ENCODE measurements at places on chromosomes 6 and 20.

DNA sequence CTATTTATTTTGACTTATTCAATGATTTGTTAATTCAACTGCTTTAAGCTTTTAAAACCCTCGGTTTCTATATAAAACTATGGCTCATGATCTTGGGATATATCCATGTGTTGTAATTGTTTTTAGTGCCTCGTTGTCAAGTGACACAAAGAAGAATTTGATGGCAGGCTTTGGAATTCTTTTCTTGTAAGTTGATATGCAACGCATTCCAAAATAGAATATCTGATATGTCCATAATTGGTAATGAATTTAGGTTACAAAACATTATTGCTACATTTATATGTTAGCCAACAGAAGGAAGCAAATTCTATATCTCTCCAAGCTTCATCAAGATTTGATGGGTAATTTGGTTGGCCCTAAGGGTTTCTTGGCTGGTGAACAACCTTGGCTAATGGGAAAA is 220.4 kb upstream of the RIMS1 start:
- no peak for DNase-seq

DNA sequence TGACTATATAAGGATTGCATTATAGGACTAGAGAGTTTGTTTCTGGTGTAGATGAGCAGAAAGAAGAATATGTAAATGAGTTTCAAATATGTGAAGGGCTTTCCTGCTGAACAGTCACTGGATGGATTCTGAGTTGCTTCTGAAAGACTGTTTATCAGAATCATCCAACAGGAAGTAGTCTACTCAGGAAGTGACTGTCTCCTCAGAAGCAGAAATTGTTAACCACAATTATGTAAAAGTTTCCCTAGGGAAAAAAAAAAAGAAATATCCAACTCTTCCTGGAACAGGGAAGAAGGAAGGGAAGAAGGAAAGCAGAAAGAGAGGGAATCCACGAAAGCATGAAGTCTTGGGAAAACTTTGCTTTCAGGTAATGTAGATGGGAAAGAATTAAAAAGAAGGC is 138.9 kb downstream of the TENT5A start:
- DNase-seq = peak; percentile 5

DNA sequence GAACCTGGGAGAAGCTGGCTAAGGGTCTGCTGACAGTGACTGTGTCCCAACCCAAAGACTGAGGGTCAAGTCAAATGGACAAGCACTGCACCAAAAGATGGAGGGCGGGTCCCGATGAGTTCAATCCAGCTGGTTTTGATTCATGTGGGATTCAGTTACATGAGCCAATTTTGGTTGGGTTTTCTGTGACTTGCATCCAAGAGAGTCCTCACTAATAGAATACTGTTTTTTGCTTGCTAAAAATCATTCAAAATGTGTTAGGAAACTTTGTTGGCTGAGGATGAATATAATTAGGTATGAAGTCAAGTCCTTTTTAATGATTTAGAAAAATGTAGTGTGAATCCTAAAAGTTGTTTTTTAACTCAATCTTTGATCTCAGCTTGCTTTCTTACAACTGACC is 323.8 kb upstream of the NOX3 start:
- DNase-seq = no peak

GRCh38 chr6:135096403-135097130 is 41.9 kb upstream of the HBS1L start:
- no peak for DNase-seq

- DNase-seq = no peak
Measured at GRCh38 chr6:45741437-45742171, 274.1 kb downstream of the CLIC5 start.

- DNase-seq = no peak
Measured at GRCh38 chr6:47381036-47381435, 71.3 kb upstream of the TNFRSF21 start.

DNA sequence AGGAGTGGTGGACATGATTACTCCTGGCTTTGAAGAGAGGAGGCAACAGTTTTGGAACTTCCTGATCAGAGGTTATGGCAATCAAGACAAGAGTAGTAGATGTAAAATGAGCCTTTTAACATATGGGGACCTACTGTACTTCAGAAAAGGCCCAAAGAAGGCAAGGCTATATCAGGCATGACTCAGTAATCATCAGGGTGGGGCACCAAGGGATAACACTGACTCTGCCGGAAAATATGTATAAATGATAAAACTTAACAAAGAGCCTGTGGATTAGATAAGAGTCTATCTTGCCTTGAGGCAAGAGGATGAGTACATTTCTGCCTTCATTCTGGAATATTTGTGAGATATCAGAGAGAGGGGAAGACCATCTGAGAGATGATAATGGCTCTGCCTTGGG is 1389.9 kb upstream of the MAP3K7 start:
- DNase-seq = no peak

DNA sequence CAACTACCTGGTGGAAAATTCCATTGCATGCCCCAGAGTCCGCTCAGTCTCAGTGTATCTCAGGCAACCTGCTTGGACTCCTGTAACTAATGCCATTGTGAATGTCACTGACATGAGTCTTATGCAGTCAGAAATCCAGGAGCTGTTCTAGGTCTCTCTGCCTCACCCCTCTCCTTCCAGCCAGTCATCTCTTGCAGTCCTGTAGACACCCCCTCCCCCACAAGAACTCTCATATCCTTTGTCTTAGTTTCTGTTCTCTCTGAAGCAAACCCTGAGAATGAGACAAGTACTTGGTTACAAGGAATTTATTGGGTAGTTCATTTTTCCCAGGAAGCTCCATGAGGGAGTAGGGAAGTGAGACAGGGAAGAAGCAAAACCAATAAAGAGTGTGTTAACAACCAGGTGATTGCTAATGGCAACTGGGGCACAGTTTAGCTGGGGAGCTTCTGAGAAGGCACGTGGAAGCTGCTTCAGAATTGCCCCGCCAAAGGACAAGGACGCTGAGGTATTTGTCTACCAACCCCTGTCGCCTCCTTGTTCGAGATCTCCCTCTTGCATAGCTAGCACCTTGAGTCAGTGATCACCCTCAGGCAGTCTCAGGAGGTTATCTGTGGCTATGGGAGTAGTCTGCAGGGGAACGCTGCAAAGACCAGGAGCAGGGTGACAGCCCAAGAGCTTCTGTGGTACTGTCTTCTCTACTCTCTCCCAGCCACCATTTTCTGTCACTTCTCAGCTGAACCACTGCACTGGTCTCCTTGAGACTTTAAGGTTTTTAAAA is 911.4 kb upstream of the FLRT3 start:
- DNase-seq = no peak

DNA sequence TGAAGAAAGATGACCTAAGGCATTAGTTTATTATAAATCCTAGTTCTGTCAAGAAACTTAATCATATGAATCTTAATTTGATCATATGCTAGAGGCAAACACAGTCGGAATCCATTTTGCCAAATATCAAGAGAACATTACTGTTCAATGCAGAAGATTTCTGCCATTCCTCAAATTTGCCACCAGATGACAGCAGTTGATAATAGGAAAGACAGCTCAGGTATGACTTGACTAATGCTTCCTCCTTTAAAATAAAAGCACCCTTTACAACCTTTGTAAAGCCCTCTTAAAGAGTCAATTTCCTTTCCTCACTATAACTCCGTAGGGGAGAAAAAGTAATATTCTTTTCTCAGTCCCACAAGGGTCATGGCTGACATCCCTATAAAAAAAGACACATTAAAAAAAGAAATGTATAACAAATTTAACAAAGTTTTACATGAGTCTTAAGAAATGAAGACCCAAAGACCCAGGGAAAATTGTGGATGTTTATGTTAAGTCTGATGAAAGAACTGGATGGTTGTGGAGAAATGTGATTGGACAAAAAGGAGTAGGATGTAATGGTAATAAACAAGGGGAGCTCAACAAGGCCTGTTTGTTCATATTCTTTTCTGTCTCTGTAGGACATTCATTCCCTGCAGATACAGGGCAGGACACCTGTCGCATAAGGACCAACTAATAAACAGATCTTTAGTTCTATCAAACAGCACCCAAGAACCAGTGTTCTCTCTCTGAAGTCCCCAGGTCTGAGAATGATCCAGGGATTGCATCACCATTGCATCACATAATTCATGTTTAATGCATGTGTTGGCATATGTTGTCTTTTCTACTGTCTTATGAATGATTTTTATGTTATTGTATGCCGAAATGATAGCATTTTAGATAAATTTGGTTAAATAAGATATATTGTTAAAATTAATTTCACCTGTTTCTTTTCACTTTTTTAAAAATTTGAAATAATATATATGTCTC is 23.0 kb upstream of the IL17A start:
- peak; percentile 44 for DNase-seq

DNA sequence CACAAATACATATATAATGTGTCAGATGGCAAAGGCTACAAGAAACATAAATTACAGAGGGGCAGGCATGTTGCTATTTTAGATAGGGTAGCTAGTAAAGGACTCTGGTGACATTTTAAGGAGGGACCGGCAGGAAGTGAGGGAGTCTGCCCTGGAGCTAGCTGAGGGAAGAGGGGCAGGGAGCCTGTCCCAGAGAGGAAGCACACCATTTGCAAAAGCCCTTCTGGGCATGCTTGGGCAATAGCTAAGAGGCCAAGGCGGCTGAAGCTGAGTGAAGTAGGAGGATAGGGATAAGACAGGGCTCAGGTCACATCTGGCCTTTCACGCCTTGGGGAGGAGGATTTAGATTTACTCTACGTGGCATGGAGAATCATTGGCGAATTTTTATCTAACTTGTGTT is 96.2 kb downstream of the RTN4IP1 start:
- no peak for DNase-seq

GRCh38 chr6:10759884-10760329 is 12.3 kb downstream of the TMEM14B start:
- peak; percentile 28 for DNase-seq

DNA sequence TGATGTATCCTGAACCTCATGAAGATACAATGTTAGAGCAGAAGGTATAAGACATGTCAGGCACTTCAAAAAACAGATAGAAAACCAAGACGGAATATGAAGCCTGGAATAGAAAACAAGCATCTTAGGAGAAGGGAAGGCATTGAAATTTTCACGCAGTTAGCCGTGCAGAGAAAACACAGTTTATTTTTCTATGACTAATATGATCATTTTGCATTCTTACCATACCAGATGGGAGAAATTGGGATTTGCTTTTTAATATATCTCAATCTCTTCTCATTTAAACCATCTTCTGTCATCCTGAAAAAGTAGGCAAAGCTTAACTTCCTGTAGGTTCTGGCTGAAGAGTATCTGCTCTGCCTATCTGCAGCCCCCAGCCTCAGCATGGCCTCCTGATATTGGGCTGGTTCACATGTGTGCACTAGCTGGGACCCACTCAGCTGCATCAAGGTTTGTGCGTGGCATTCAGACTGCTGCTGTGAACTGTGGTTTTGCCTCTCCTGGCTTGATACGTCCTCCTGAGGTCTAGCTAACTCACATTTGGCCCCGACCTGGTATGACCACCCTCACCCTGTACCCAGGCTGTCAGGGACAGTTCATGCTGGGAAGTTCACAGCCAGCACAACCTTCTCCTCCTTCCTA is 392.5 kb upstream of the SASH1 start:
- no peak for DNase-seq

DNA sequence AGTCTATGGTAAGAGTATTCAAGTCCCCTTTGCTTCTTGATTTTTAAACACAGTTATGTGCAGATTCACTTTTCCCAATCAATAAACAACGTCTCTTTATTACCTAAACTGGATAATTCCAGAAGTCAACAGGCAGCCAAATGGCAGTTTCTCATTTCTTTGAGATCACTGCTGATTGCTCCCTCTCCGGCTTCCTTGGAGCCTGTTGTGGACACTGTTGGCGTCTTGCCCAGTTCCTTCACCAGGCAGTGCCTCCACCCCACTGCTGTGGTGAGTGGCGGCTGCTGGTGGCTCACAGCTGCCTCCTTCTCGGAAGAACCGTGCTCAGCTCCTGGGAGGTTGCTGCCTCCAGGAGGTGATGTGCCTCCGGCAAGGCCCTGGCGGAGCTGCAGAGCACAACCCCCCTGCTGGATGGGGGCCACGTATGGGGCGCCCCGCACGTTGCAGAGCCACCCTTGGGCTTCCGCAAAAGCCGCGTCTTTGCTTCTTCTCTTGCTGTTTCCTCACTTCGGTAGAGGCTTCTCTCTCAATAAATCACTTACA is 105.1 kb upstream of the CNKSR3 start:
- DNase-seq = peak; percentile 81

DNA sequence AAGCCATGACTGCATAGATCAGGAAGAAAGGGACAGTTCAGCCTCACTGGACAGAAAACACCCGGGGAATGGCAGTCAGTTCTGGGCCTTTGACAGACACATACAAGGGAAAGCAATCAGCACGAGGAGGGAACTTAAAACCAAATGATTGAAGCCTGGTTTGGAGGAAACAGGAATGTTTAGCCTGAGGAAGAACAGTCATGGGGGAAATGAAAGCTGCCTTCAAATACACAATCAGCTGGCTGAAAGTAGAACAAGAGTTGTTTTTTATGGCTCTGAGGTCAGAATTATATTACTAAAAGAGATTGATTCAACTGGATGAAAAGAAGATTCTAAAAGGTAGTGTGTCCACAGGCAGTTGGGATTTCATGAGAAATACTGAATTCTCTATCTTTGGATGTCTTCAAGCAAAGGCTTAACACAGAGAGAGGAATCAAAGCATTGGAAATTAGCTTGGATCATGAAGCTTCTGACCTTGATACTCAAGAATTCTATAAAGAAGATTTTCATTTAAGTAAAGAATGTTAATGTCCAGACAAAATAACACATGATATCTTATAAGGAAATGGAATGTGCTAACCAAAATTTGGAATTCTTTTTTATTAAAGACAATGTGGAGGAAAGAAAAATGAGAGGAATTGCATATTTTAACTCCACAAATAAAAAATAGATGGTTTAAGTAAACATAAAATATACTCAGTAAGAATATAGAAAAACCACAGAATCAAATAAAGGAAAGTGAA is 216.6 kb downstream of the IBTK start:
- DNase-seq = no peak

DNA sequence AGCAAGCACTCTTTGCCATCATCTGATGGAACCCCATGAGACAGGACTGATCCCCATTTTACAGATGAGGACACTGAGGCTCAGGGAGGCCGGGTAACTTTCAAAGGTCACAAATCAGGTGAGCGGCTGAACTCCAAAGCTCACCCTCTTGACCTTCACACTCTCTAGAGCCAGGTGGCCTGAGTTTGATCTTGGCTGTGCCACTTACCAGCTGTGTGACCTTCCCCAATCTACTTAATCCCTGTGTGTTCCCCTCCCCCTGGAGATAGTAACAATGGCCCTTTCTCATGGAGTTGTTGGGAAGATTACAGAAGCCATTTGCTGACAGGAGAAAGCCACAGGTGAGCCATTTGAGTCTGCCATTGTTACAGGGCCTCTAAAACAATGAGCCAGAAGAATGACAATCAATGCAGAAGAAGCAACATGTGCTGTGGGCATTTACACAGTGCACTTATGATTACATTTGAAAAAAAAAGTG is 34.5 kb downstream of the BMP7 start:
- DNase-seq = no peak
